AG09319 (cell line): ENCODE measurements at places on chromosomes 13 and 19.

- DNase-seq = no peak
Observed at GRCh38 chr13:30615866-30616541, 1.7 kb upstream of the USPL1 start.

DNA sequence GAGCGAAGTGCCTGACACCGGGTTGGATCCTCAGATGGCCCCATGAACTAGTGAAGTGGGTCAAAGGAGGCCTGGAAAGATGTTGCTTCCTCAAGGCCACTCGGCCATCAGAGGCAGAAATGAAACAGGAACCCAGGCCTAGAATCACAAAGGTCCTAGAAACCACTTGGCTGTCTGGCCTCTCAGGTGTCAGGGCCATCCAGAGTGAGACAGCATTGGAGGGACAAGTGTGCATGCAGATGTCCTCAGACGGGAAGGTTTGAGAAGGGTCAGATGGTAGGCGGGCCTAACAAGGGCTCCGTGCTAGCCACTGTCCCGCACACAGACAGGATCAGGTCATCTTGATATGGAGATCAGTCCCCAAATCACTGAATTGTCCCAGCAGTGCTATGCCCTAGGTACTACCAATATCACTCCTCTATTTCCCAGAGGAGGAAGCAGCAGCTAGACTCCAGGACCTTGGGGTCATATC lies 14.3 kb downstream of the CCDC97 start:
- no peak for DNase-seq

GRCh38 chr19:13031917-13032623 lies 36.8 kb downstream of the NFIX start:
- DNase-seq = no peak

DNA sequence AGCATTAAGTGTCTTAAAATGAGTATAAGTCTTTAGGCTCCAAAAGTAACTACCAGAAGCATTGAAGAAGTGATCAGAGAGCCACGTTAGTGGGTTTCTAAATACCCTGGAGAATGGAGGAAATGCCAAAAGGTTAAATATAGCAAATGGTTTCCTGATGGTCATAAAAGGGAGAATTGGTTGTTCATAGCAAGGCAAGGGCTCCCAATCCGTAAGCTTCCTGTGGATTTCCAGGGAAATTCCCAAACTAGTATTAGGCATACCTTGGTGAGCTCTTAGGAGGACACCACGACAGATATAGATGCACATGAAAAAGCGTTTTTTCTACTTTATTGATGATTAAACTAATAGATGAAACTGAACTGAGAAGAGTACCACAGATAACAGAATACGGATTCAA lies 410.9 kb downstream of the FOXO1 start:
- no peak for DNase-seq

- DNase-seq = no peak
Observed at GRCh38 chr13:91017669-91018053, 329.8 kb upstream of the MIR17HG start.

DNA sequence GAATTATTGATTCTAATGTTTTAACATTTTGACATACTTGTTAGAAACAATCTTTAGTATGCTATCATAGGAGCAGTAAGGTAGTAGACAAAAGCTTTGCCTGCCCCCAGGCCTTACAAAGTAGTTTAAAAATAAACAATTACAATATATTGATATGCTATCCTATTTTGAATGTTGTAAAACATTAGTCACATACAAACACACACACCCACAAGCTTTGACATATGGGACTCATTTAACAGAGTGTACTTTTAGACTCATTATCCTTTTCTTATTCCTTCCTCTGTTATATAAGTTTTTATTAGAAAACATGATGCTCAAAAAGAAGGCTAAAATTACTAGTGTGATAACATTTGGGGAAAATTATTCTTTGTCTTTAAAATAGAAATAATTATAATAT lies 33.5 kb downstream of the UCHL3 start:
- DNase-seq = no peak

GRCh38 chr19:12913011-12913561 lies 6.0 kb downstream of the SYCE2 start:
- no peak for DNase-seq

- no peak for DNase-seq
Observed at GRCh38 chr13:46775385-46776107, 21.4 kb downstream of the ESD start.

DNA sequence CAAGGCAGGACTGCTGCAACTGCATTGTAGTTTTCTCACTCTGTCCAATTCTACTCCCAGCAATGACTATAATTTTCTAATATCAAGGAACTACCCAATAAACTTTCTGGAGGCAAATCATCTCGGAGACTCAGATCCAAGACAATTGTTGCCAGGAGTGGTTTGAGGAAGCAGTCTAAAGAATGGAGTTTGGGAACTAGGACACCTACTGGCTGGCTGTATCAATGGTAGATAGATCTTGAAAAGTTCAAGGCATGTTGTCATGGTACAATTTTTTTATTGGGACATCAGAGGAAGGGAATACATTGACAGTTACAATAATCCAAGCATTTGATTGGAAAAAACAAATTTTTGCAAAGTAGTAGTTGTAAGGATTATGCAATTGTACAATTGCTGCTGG lies 648.3 kb upstream of the SLITRK6 start:
- DNase-seq = no peak

DNA sequence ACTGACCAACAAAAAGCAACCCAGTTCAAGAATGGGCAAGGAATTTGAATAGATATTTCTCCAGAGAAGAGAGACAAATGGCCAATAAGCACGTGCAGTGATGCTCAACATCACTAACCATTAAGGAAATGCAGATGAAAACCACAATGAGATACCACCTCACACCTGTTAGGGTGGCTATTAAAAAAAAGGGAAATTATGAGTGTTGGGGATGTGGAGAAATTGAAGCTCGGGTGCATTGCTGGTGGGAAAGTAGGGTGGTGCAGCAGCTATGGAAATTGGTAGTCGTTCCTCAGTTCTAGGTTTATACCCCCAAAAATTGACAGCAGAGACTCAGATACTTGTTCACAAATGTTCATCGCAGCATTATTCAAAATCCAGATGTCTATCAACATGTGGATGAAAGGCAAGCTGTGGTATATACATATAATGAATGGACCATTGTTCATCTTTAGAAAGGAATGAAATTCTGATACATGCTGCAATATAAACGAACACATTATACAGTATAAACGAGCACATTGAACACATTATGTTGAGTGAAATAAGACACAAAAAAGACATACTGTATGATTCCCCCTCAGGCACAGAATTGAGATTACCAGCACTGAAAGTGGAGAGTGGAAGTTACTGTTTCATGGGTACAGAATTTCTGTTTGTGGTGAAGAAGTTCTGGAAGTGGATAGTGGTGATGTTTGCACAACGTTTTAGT lies 927 bp downstream of the CHAMP1 start:
- DNase-seq = no peak

GRCh38 chr19:48319647-48320541 lies 5.5 kb upstream of the EMP3 start:
- peak; percentile 42 for DNase-seq

- no peak for DNase-seq
Observed at GRCh38 chr19:30540761-30541160, 168.6 kb downstream of the ZNF536 start.

DNA sequence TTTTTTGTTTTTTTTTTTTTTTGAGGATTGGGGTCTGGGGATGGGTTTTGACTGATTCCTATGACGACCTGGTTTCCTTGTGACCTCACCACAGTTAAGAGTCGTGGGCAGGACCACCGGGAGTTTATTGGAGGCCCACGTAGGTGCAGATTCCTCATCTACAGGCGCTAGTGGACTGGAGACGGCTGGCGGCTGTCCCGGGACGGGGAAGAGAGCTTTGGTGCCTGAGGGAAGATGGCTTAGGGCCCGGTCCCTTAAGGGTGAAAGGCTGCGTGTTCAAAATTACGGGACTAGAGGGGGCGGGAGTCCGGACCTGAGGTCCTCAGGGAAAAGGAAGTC lies 682 bp upstream of the TEAD2 start:
- DNase-seq = no peak

- DNase-seq = peak; percentile 82
Observed at GRCh38 chr19:52690369-52691214, 44.3 kb downstream of the ZNF611 start.

DNA sequence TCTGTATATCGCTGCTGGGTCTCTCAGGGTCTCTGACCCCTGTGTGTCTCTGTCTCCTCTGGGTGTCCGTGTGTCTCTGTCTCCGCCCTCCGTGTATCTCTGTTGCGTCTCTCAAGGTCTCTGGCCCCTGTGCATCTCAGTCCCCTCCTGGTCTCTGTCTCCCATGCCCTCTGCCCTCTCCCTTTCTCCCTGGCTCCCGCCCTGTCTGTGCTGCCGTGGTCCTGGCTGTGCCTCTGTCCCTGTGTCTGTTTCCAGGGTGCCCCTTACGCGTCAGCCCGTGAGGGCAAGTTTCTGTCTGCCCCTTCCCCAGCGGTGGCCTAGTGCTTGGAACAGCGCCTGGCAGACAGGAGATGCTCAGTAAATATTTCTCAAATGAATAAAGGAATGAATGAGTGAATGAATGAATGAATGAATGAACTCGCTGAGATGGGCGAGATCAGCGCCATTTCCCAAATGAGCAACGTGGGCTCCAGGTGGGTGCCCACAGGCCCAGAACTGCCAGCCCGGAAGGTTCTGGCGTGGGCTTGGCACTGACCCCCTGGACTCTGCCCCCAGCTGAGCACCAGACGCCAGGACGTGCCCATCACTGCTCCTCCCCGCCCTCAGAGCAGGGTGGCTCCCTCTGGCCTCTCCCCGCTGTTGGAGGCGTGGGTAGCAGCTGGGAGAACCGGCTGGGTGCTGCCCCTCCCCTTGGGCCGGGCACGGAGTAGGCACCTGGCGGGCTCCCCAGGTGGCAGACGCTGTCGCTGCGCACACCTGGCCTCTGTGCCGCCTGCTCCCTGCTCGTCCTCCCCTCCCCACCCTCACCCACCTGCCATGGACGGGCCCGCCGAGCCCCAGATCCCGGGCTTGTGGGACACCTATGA lies at the start of gene SULT2B1:
SULT2B1 (plus strand) TSS at position 736 of the 866 bp plus-strand sequence; CDS start at position 817, 81 bp downstream.
- no peak for DNase-seq

GRCh38 chr19:15758379-15758778 lies 20.6 kb downstream of the OR10H3 start:
- DNase-seq = no peak

DNA sequence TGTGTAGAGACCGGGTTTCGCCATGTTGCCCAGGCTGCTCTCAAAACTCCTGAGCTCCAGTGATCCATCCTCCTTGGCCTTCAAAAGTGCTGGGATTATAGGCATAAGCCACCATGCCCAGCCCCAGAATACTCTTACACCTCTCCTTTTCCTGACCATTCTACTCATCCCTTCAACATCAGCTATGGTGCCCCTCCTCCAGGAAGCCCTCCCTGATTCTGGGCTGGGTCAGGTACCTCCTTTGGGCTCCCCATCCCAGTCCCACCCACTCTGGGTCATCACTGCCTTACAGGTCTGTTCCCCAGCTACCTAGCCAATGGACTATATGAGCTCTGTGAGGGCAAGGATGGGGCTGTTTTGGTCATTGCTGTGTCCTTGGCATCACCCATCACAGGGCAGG lies 9.6 kb downstream of the TGFB1 start:
- DNase-seq = no peak

GRCh38 chr13:76925115-76925514 lies 23.2 kb upstream of the ACOD1 start:
- DNase-seq = no peak

GRCh38 chr13:103883164-103883563 lies 816.9 kb upstream of the SLC10A2 start:
- peak; percentile 0 for DNase-seq

DNA sequence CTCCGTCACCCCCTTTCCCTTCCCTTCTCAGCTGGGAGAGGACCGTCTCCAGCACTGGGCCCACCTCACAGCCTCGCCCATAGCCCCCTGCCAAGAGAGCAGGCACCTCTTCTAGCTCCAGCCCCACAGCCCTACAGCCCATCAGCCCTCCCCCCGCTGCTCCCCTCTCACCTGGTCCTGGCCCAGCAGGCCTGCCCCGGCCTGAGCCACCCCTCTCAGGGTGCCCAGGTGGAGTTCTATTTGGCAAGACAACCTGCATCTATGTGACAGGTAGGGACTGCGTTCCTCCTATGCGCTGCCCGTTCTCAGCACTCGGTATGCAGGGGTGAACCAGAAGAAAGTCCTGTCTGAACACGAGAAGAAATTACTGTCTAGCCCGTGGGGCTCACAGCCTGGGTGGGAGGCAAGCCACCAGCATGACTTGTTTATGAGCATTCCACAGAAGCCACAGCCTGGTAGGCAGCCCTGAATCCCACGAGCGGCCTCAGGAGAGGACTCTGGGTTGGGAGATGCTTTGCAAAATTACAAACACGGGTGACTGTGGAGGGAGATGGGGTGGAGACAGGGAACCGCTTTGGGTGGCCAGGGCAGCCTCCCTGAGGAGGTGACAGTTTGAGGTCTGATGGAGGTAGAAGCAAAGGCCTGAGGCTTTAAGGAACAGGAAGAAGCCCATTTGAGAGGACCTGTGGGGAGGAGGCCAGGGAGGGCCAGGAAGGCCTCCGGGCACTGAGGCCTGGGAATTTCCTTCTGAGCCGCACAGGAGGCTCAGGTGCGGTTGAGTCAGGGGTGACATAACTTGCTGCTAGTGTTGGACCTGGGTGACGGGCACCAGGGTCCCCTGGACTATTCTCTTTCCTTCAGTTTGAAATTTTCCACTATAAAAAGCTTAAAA lies 1.2 kb upstream of the PLEKHF1 start:
- DNase-seq = no peak

DNA sequence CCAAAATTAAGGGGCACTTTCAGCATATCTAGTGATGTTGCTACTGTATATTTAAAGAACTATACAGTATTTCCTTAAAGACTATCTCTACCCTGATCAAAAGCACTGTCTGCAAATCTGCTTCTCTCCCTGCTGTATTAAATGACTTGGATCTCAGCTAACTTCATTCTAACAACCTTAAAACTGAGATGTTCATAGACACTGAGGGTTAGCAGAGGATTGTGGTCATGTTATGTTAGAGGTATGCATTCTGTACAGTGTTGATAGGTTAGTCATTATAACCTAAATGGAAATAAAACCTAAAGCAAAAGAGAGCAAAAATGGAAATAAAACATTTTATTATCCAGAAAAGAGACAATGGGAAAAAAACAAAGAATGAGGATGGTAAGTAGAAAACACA lies 9.9 kb downstream of the GPR183 start:
- no peak for DNase-seq
